Retina (tissue), 1 donor: ENCODE measurements at places on chromosomes 1 and 21.

GRCh38 chr1:83765125-83765524, 233.8 kb downstream of the TTLL7 start:
- DNase-seq: no peak

DNA sequence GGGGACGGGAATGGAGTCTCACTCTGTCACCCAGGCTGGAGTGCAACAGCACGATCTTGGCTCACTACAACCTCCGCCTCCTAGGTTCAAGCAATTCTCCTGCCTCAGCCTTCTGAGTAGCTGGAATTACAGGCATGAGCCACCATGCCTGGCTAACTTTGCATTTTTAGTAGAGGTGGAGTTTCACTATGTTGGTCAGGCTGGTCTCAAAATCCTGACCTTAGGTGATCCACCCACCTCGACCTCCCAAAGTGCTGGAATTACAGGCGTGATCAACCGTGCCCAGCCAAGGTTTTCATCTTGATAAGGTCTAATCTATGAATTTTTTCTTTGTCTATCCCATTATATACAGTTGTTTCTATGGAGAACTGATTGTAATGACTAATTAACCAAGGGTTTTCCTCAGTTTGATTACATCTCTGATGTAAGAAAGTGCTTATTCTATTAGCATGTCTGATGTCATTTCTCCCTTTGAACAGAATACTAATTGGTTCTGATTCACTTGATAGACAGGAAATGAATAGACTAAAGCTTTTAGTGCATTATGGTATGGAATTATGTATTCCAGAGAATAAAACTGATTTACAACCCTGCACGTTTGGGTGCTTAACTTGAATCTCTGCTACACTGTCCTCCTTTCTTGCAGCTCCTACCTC, 11.9 kb downstream of the PACC1 start:
- no peak for DNase-seq

- no peak for DNase-seq
These were observed 49.5 kb upstream of the ERRFI1 start for GRCh38 chr1:8075511-8076051.

DNA sequence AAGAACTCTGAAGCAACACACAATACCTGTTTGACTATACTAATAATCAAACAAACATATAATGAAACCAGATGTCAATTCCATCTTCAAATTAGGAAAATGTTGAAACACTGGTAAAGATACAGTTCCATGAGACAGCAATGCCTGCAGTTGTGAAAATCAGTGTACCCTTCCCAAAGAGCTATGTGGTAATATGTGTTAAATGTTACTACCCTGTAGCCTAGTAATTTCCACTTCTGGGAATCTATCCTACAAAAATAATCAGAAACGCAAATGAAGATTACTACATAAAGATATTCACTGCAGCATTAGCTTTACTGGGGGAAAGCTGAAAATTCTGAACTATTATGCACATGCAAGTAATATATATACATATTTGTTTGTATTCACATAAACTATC, 16.9 kb downstream of the GLIS1 start:
- DNase-seq: no peak

DNA sequence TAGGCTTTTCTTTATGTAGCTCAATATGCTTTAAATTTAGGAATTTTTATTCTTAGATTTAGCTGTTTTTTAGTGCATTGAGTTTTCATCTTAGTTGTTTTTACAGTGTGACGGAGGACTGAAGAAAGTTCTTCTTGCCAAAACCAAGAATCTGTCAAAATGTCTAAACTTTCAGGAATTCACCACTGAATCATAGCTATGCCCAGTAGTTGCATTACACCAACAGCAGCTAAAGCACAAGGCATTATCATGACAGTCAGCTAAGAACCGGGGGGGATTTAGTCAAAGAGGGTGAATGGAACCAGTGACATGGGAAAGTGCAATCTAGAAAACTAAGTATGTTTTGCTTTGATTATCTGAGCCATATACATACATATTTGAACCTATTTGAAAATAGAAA, 6.5 kb upstream of the C1orf146 start:
- DNase-seq: no peak

DNA sequence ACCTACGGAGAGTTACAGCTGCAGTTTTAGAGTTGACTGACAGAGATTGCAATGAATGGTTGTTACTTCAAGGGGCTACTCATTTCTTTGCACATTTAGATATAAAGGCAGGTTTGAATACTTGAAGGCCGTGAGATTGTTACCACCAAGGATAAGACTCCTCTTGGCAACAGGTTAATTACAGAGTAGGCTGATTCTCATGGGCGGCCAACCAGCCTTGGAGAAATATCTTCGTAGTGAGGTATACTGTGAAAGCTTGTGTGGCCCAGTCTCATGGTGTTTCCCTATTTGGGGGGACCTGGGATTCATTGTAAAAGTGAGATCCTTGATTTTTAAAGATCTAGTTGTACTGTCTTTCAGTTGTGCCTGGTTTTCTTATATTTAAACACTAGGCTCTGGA, 103.2 kb upstream of the OLFM3 start:
- DNase-seq: no peak

DNA sequence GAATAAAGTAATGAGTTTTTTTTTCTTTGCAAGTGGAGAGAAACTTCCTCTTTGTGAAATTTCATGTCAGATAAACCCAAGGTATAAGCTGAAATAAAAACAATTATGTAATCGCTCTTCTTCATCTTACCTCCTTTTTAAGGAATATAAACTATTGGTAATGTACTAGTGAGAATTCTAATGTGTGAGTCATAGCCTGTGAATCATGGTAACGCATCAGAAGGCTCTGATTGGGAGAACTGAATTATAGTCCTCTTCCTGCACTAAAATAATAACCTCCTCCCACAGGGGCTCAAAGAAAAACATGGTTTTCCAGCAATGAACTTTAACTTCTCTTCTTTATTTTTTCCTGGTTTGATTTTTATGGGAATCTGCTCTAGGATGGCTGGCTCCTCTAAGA, 57.1 kb upstream of the COX20 start:
- no peak for DNase-seq

- DNase-seq: peak; percentile 50
These were observed 2.4 kb downstream of the NTPCR start for GRCh38 chr1:232952514-232953499.
